ENCODE measurements at places on chromosomes 12 and 14.

GRCh38 chr12:105977236-105977635, 161.5 kb downstream of the NUAK1 start:
- DNase-seq = no peak

DNA sequence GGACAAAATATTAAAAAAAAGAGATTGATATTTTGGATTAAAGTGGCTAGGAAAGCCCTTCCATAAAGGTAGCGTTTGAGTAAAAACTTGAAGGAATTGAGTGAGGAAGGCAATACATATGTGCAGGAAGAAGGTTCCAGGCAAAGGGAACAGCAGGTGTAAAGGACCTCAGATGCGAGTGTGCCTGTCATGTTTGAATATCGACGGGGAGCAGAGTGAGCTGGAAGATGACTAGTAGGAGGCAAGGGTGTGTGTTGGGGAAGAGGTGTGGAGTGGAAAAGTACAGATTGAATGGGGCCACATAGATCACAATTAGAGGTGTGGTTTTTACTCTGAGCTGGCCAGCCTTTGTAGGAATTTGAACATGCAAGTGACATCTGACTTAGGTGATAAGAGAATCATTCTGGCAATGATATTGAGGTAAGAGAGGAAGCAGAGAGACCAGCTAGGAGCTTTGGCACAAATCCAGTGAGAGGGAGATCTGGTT, 15.0 kb upstream of the FBXO33 start:
- DNase-seq = no peak

DNA sequence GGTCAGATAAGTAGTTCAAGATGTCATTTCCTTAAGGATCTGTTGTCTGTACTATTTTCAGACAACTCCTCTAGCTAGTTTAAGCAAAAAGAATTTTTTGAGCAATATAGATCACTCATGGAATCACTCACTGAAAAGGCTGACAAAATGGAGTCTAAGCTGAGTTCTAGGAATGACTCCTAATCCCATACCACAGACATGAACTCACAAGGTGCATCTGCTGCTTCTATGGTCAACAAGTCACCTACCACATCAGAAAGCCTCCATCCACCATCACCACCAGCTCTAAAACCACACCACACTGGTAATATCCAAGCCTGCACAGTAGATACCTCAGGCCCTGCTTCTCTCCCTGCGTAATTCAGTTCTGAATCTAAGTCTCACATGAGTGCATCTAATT, 33.0 kb downstream of the PWP1 start:
- no peak for DNase-seq

DNA sequence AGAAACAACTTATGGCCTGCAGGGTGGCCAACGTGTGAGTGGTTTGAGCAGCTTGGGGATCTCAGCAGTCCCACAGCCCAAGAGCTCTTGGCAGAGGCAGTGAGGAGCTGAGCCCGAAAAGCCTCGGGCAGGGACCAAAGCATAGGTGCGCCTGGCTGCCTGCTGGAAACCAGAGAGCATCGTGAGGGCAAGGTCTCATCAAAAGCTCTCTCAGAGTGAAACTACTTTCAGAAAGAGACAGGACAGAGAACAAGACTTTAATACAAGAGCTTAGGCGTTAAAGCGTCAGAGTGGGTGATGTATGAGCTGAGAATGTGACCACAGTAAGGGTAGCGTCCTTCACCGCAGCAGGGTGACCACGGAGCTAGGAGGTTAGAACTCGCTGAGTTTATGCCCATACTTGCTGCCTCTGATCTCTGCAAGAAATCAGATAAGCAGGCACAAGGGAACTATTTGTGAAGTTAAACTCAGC, 30.8 kb downstream of the LGMN start:
- no peak for DNase-seq

DNA sequence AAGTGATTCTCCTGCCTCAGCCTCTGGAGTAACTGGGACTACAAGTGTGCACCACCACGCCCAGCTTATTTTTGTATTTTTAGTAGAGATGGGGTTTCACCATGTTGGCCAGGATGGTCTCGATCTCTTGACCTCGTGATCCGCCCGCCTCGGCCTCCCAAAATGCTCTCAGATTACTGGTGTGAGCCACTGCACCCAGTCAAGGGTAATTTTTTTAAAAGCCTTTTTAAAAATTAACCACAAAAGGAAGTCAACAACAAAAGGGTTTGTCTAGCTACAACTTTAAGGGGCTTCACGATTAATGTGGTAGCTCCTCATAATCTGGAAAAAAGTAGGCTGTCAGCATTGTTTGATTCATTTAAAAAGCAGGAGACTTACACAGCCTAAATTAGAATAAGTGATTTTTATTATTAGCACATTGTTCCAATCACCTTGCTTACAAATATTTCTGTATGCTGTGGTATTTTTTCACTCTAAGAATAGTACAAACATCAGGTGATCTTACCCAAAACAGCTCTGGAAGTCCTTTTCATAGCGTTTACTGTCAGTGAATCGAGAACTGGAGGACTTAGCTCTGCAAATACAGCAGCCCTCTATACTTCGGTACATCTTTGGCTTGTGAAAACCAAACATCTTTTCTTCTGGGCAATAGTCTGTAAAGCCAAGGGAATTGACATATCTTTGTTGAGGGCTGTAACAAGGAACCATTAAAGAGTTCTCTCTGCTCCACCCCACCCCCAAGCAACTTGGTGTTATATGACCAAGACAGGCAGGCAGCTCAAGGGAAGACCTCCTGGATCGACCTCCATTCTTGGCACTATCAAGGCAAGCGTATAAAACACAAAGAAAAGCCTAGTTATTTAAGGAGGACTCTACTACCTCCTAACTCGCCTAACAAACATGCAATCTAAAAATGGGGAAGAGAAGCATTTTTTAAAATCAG, 28.1 kb downstream of the SINHCAF start:
- no peak for DNase-seq

Measured in HS-5 (cell line).